ENCODE measurements at places on chromosomes 6 and 20.

DNA sequence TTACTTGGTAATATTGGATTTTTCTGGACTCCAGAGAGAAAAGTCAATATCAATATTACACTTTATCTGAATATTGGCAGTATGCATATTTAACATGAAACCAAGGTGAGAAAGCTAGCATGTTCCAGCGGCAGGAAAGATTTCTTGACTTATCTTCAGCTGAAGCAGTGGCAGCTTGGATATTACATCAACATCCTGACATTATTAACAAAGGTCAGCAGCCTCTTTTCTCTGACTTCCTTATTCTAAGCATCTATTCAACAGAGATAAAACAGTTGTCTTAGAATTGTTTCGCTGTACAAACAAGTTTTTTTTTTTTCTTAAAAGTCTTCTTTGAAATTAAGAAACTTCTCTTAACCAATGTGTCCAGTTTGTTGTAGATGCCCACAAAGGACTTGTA lies 11.8 kb downstream of the DCBLD1 start:
- DNase-seq = no peak

DNA sequence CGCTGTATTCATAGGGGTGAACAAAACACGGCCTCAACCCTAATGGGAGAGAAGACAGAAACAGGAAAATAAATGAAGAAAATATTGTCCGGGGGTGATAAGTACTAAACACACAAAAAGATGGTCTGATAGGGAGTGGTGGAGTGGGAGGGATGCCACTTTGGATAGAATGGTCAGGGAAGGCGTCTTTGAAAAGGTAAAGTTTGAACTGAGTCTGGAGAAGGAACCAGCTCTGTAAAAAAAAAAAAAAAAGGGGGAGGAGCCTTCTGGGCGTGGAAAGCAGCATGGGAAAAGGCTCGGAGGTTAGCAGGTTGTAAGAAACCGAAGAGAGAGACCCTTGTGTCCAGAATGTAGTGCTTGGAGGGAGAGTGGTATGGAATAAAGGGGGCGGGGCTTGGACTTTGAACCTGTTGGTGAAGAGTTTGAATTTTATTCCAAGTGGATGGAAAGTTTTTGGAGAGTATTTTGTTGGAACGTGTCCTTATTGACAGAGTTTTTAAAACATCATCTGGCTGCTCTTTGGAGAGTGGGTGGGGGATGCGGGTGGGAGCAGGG lies 1.8 kb downstream of the CHMP4B start:
- no peak for DNase-seq

DNA sequence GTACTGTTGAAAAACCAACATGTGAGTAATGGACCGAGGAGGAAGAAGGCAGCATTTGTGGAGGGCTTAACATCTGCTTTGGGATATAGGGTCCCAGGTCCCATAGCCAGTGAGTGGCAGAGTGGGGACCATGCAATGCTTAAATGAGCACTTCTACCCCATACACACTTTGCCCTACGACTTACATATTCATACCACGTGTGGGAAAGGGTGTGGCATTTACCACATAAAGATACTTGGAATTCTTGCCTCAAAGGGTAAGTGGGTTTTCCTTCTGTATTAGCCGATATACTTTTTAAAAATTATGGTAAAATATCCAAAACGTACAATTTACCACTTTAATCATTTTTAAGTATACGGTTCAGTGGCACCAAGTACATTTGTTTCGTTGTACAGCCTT lies 199.3 kb downstream of the BACH2 start:
- no peak for DNase-seq

DNA sequence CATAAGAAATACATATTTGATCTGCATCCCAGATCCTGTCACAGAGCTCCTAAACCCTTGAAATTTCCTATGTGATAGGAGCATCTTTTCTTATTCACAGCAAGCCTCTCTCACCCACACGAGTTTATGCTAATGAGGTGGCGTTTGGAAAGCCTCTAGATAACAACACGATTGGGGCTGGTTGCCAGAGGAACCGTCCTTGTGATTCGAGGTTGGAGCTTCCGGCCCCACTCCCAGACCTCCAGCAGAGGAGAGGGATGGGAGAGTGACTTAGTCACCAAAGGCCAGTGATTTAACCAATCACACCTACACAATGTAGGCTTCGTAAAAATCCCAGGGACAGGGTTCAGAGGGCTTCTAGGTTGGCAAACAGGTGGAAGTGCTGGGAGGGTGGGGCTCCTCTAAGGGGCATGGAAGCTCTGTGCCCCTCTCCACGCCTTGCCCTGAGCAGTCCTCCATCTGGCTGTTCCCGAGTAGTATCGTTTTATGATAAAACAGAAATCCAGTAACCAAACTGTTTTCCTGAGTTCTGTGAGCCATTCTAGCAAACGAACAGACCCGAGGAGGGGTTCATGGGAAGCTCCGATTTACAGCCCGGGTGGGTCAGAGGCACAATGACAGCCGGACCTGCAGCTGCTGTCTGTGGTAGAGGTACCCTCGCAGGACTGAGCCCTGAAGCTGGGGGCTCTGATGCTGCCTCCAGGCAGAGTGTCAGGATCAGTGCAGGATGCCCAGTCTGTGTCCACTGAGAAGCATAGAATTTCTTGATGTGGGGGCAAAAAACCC lies 238.1 kb upstream of the ARID1B start:
- DNase-seq = no peak

DNA sequence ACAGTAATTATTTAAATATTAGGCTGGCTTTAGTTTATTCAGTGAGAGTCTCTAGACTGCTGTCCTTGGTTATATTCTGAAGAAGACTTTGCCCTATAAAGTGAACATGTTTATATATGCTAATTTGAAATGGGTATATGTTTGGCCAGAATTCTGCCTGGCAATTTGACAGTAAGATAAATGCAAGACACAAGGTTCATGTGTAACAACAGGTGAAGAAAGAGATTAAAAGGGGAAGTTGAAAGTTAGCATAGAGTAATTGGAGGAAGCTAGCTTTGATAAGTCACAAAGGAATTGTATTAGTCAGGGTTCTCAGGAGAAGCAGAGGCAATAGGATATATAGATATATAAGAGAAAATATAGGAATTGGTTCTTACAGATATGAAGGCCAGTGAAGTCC lies 191.4 kb downstream of the CENPW start:
- DNase-seq = no peak

DNA sequence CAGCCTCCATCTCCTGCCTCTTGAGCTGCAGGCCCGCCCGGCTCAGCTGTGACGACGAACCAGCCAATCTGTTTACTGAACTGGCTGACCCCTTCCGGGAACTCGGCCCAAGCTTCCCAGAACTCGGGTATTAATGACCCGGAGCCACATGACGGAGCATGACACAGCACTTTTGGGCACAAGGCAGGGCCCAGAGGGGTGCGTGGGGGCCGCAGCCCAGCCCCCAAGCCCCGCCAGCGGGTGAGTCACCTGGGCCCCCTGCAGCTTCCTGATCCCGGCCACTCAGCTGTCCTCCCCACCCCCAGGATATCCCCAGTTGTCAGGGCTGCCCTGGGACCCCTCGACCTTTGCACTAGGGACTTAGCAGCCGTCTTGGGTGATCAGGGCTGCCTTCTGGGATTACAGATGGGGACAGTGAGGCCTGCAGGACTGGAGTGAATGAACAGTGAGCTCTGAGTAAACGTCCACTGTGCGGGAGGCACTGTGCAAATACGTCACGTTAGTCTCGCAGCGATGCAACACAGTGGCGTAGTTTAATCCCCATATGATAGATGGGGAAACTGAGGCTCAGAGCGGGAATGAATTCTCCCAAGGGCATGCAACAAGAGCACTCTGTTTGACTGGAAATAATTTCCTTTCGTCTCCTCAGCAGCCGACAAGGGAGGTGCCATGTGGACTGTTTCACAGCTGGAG lies 102.1 kb downstream of the CEBPB start:
- DNase-seq = no peak

GRCh38 chr20:10447028-10447427 lies 11.9 kb downstream of the SLX4IP start:
- DNase-seq = peak; percentile 32

GRCh38 chr20:25247000-25247517 lies 826 bp upstream of the PYGB start:
- no peak for DNase-seq

GRCh38 chr6:42292004-42292740 lies 74.5 kb upstream of the MRPS10 start:
- peak; percentile 25 for DNase-seq

DNA sequence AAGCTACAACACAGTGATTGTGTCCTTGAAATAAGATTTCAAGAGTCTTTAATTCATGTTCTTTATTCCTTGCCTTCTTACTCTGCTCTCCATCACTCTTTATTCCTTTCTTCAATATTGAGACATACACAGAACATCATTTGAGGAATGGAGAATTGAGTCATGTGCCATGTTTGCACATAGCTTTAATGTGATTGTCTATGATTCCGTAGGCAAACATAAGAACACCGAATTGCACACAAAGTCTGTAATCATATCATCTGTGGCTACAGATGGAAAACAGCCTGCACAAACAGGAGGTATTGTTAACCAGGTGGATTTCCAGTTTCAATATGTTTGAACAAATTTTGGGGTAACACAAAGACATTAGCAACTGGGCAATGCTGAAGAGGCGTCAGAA lies 571.6 kb upstream of the GJE1 start:
- DNase-seq = no peak

- no peak for DNase-seq
Observed at GRCh38 chr6:45394586-45395095, 16.9 kb upstream of the SUPT3H start.

DNA sequence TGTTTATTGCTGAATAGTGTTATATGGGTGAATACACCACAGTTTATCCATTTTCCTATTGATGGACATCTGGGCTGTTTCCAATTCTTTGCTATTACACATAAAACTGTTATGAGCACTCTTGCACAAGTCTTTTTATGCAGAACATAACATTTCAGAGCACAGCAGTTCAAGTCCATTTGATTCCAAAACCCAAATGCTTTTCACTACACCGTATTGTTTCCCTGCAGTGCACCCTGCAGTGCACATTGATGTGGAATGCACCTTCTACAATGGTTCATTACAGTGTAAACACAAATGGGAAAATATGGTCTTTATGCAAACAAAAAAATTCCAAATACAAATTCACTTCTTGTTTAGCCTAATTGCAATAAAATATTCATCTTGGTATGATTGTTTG lies 3.6 kb upstream of the SLC2A12 start:
- DNase-seq = no peak

GRCh38 chr6:112144145-112144926 lies 56.9 kb downstream of the FAM229B start:
- no peak for DNase-seq

DNA sequence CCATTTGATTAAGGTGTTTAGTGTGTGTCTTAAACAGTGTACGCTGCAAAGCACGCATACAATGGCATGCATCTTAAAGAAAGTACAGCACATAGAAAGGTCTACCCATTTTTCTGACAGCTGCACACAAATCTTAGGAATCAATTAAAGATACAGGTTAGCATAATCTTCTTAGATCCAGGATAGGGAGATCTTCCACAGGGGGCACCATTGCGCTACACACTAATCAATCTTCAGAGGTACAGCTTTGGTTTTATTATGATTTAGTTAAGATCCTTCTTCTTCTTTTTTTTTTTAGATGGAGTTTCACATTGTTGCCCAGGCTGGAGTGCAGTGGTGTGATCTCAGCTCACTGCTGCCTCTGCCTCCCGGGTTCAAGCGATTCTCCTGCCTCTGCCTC lies 63.7 kb upstream of the BEND3 start:
- DNase-seq = no peak

DNA sequence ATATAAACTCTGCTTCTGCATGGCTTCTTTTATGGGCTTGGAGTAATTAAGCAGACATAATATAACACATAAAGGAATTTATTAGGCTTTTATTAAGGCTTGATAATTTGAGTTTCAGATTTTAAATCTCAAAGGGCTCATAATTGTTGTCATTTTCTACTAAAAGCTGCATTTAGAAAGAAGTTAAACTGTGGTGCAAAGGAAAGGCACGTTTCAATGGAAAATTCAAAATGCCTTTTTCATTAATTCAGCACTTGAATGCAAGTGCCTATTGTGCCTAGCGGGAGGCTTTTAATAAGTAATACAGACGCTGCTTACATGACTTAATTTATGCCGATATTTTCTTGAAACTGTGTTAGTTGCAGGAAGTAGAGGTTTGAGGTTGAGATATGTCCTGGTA lies 431.8 kb upstream of the SOX4 start:
- DNase-seq = no peak

GRCh38 chr6:112251171-112251875 lies 3.0 kb downstream of the LAMA4 start:
- no peak for DNase-seq

GRCh38 chr6:23728707-23729106 lies 397.3 kb upstream of the NRSN1 start:
- DNase-seq = no peak

GRCh38 chr20:49306903-49307620 lies 29.2 kb upstream of the ZNFX1 start:
- no peak for DNase-seq

GRCh38 chr6:9095729-9096128 lies 660.4 kb upstream of the SLC35B3 start:
- no peak for DNase-seq

DNA sequence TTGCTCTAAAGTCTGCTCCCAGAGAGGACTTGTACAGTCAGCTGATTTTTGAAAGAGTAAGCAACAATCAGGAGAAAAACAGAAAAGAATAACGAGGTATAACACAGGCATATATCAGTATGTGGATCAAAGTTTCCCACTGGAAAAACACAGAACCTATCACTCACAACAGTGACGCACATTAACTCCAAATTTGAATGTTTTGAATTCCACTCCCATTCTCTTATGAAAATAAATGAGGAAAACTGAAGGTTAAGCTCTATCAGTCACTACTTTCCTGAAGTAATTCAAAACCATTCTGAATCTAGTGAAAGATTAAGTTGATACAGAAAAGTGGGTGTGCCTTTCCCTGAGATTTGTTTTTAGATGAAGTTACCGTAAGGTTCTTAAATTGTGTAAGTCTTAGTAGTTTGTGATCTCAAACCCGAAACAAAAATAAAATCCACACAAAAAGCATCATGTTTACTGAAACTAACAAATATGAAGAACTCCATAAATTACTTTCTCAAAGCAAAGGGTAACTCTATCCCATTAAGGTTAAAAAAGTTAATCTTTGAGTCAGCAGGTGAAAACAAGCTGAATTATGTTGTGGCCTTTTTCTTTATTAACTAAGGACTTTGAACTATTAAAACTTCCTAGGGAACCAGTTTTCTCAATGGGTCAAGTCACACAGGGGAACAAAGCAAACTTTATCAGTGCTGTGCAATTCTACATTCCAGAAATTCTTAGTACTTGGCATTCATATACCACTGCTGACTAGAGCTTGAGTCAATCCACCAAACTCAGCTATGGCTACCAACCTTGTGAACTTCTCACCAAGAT lies 115.7 kb downstream of the OGFRL1 start:
- no peak for DNase-seq

GRCh38 chr6:36820700-36821580 lies 18.3 kb downstream of the CPNE5 start:
- DNase-seq = no peak

DNA sequence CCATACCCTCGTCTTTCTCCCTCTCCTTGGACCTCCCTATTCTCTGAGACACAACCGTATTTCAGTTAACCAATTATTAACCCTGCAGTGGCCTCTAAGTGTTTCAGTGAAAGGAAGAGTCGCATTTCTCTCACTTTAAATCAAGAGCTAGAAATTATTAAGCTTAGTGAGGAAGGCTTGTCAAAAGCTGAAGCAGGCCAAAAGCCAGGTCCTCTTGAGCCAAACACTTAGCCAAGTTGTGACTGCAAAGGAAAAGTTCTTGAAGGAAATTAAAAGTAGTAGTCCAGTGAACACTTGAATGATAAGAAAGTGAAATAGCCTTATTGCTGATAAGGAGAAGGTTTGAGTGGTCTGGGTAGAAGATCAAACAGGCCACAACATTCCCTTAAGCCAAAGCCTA lies 58.3 kb downstream of the SNX9 start:
- DNase-seq = no peak

Measured in T-cell (primary cell).